Suprapubic skin (tissue), 4 donors: ENCODE measurements at places on chromosomes 1 and 21.

DNA sequence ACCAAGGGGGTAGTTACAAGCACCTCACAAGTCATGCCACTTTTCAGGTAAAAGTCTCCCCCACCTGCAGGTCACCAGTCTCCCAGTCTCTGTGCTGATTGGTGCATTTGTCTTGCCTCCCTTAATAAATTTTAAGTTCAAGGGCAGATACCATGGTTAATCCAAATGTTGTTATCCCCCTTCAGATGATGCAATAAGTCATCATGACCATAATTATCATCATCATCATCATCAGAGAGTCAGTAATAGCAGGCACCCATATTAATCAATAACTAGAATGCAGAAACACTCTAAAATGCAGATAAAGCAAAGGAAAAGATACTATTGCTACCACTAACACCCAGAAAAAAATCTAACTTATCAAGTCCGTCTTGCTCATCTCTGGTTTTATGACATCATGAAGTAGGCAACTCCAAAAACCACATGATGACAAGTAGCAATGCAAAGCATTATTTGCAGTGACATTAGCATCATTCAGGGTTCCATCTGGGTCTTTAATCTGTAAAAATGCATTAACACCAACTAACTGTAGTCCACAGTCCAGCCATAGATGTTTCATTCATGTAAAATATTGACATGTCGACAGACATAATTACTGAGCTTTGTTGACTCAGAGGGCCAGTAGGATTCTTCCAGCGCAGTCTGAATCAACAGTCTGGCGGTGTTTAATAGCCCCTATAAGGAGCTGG lies 492.0 kb upstream of the RUNX1 start:
- no peak overlapping the region for H3K4me3 ChIP-seq
- no peaks in the 10 kb centered on the region for H3K27me3 ChIP-seq
- no peak for DNase-seq
- no peak overlapping the region for H3K27ac ChIP-seq
- no peaks in the 10 kb centered on the region for H3K36me3 ChIP-seq
- H3K4me1 ChIP-seq: no peaks in the 10 kb centered on the region

DNA sequence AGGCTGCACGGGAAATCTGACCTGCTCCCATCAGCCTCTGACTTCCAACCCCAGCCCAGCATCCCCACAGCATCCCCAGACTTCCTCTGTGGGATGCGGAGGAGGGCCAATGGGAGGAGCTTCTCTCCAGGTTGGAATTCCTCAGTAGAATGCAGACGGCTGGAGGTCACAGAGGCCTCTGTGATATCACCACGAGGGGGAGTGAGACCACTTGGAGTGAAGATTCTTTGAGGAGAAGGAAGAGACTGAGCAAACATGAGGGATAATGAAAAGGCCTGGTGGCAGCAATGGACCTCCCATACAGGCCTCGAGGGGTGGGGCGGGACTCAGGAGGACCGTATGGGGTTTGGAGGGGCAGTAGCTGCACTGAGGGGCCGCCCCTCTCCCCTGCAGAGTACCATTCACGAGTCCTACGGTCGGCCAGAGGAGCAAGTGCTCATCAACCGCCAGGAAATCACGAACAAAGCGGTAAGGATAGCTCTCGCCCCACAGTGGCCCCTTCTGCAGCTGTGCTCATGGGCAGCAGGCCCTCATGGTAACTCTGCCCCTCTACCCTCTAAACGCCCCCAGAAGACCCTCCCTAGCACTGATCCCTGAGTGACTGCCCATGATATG lies at the start of gene CATSPER4:
CATSPER4 (plus strand) TSS at position 230 of the 615 bp plus-strand sequence; CDS start at position 256, 26 bp downstream.
- peaks cover 19% of the 10 kb centered on the region for H3K36me3 ChIP-seq
- no peak for DNase-seq
- no peak within 1 kb of the TSS for H3K4me3 ChIP-seq
- H3K27me3 ChIP-seq: no peaks in the 10 kb centered on the region
- no peaks in the 10 kb centered on the region for H3K4me1 ChIP-seq

DNA sequence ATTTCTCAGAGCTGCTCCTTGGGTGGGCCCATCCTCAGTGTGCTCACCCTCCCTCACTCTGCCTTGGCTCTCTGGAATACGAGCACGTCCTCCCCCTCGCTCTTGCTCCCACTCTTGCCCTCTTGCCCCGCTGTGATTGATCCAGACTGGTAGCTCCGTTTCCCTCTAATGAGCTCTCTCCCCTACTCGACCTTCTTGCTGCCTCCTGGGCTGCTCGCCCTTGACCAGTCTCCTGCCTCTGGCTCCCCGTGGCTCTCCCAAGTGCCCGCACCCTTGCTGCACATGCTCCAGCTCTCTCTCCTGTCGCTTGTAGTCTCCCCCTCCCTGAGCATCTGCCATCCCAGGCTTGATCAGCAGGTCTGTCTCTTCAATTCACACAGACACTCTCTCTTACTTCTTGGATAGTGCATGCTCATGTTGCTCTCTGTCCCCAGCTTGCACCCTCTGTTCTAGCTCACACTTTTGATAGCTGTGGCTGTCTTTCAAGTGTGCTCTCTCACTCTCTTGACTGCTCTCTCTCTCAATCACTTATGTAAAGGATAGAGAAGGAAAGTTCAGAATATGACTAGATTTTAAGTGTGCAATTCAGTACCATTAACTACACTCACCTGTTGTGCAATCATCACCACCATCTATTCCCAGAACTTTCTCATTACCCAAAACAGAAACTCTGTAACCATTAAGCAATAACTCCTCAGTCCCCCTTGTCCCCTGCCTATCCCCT lies 51.1 kb downstream of the PHC2 start:
- no peaks in the 10 kb centered on the region for H3K36me3 ChIP-seq
- peaks cover 13% of the 10 kb centered on the region for H3K4me1 ChIP-seq
- H3K4me3 ChIP-seq: no peak overlapping the region
- DNase-seq: no peak
- H3K27ac ChIP-seq: no peak overlapping the region

- H3K4me3 ChIP-seq: no peak overlapping the region
- no peak overlapping the region for H3K27ac ChIP-seq
- no peaks in the 10 kb centered on the region for H3K27me3 ChIP-seq
- peaks cover 13% of the 10 kb centered on the region for H3K4me1 ChIP-seq
- DNase-seq: no peak
Measured at GRCh38 chr1:221334062-221334461, 407.8 kb downstream of the DUSP10 start.

DNA sequence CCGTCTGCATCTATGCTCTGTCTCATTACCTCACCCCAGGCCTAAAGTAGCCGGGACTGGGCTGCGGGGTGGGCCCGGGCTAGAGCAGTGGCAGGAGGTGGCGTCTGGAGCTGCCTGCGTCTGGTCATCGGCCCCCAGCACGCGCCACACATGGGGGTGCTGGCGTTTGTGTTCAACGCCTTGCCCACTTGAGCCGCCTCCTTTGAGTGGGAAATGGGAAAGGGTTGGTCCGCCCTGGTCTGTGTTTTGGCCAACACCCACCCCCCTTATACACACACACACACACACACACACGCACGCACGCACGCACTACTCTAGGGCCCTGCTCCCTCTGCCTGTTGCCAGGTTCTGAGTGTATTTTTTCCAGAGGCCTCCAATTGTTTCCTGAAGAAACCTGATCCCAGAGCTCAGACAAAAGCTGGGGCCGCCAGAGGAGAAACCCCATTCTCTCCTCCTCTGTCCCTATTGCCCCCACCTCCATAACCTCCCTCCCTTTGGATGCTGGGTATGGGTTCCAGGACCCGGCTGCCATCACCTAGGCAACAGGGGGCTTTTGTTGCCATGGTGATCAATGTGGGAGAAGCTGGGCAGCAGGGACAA lies 10.1 kb downstream of the VANGL2 start:
- no peak for DNase-seq
- no peak overlapping the region for H3K4me3 ChIP-seq
- H3K27ac ChIP-seq: peak overlapping the region; percentile 87
- no peaks in the 10 kb centered on the region for H3K36me3 ChIP-seq
- H3K4me1 ChIP-seq: peaks cover 89% of the 10 kb centered on the region

- DNase-seq: no peak
- H3K4me3 ChIP-seq: no peak overlapping the region
- H3K4me1 ChIP-seq: no peaks in the 10 kb centered on the region
Measured at GRCh38 chr1:226076378-226076777, 13.9 kb downstream of the H3-3A start.

GRCh38 chr1:77796695-77797405 lies 17.4 kb downstream of the MIGA1 start:
- no peaks in the 10 kb centered on the region for H3K27me3 ChIP-seq
- no peak overlapping the region for H3K4me3 ChIP-seq
- no peak overlapping the region for H3K27ac ChIP-seq
- H3K36me3 ChIP-seq: peaks cover 12% of the 10 kb centered on the region
- DNase-seq: no peak
- no peaks in the 10 kb centered on the region for H3K4me1 ChIP-seq

- H3K27me3 ChIP-seq: no peaks in the 10 kb centered on the region
- peaks cover 34% of the 10 kb centered on the region for H3K36me3 ChIP-seq
- no peak overlapping the region for H3K4me3 ChIP-seq
Measured at GRCh38 chr1:93159337-93159736, 20.9 kb downstream of the TMED5 start.

- H3K4me1 ChIP-seq: no peaks in the 10 kb centered on the region
- no peak for DNase-seq
- no peaks in the 10 kb centered on the region for H3K27me3 ChIP-seq
- no peak overlapping the region for H3K27ac ChIP-seq
Measured at GRCh38 chr1:64246294-64246917, 43.0 kb downstream of the UBE2U start.

- no peaks in the 10 kb centered on the region for H3K36me3 ChIP-seq
- H3K27me3 ChIP-seq: peaks cover 9% of the 10 kb centered on the region
- H3K4me3 ChIP-seq: no peak overlapping the region
- no peaks in the 10 kb centered on the region for H3K4me1 ChIP-seq
- no peak overlapping the region for H3K27ac ChIP-seq
Measured at GRCh38 chr1:209307846-209308245, 275.7 kb upstream of the CAMK1G start.

DNA sequence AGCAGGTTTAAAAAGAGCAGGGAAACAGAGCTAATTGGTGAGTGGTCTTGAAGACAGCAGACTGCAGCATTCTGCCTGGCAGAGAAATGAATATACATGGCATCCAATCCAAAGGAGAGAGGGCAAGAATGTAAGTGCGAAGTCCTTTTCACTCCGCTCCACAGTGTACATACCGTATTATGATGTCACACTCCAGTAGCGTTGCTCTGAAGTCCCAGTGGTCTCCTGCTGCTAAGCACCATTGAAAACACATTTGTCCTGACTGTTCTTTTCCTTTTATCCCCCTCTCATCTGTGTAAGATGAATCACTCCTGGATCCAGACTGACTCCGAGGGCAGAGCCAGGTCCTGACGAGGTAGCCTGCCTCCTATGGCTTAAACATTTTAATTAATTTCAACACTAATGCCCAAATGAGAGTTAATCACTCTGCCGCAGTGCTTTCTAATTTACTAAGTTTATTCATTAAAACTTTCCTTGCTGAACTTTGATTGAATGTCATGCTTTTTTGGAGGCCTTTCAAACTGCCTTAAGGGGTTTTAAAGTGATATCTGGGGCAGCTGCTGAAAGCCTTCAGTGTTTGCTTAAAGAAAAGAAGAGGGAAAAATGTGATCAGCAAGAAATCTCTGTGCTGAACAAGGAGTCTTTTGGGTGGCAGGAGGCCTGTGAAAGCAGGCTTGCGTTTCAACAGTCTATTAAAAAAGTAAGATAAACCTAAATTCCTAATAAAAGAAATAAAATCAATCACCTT lies 227.2 kb downstream of the ATG4C start:
- no peaks in the 10 kb centered on the region for H3K4me1 ChIP-seq
- no peaks in the 10 kb centered on the region for H3K27me3 ChIP-seq
- H3K27ac ChIP-seq: no peak overlapping the region
- no peaks in the 10 kb centered on the region for H3K36me3 ChIP-seq
- no peak for DNase-seq

- no peak overlapping the region for H3K4me3 ChIP-seq
- H3K27me3 ChIP-seq: peaks cover 32% of the 10 kb centered on the region
- no peak overlapping the region for H3K27ac ChIP-seq
- no peak for DNase-seq
Measured at GRCh38 chr1:38576241-38576640, 283.3 kb downstream of the RRAGC start.

- H3K36me3 ChIP-seq: peaks cover 71% of the 10 kb centered on the region
- no peak overlapping the region for H3K4me3 ChIP-seq
- no peak for DNase-seq
- H3K4me1 ChIP-seq: peaks cover 4% of the 10 kb centered on the region
- H3K27ac ChIP-seq: no peak overlapping the region
- no peaks in the 10 kb centered on the region for H3K27me3 ChIP-seq
Measured at GRCh38 chr1:43165765-43166164, 6.3 kb downstream of the EBNA1BP2 start.

- peaks cover 18% of the 10 kb centered on the region for H3K27me3 ChIP-seq
- H3K36me3 ChIP-seq: no peaks in the 10 kb centered on the region
- peak overlapping the region; percentile 54 for H3K27ac ChIP-seq
- H3K4me1 ChIP-seq: peaks cover 43% of the 10 kb centered on the region
- H3K4me3 ChIP-seq: no peak overlapping the region
Measured at GRCh38 chr1:38073534-38074301, 27.1 kb upstream of the POU3F1 start.

DNA sequence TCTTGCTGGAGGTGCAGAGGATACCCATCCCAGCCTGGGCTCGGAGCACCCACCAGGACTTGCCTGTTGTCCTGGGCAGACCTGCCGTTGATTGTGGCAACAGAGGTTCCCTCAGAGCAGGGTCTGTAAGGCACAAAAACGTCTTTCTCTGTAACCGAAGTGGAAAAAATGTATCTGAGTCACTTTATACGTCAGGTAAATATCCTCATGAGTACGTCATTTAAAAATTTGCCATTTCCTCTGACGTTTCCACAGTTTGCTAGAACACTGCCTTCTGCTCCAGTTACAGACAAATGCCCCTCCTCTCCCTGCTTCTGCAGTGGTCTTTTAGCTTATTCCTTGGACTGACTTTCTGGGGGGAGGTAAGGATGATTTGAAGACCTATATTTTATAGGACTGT lies 326.8 kb downstream of the HHAT start:
- no peaks in the 10 kb centered on the region for H3K27me3 ChIP-seq
- no peak overlapping the region for H3K4me3 ChIP-seq
- H3K36me3 ChIP-seq: no peaks in the 10 kb centered on the region
- H3K4me1 ChIP-seq: no peaks in the 10 kb centered on the region
- no peak for DNase-seq

- H3K4me1 ChIP-seq: peaks cover 4% of the 10 kb centered on the region
- no peaks in the 10 kb centered on the region for H3K27me3 ChIP-seq
- H3K36me3 ChIP-seq: peaks cover 69% of the 10 kb centered on the region
- H3K27ac ChIP-seq: no peak overlapping the region
Measured at GRCh38 chr1:64877151-64877550, 89.2 kb downstream of the JAK1 start.

GRCh38 chr1:240136402-240136801 lies 44.7 kb downstream of the FMN2 start:
- no peak overlapping the region for H3K27ac ChIP-seq
- no peak overlapping the region for H3K4me3 ChIP-seq
- no peak for DNase-seq
- H3K4me1 ChIP-seq: no peaks in the 10 kb centered on the region
